Renal cortical epithelial cell (primary cell): ENCODE measurements at places on chromosomes 12 and 14. TPM values are rescaled to one million over a fixed set of nuclear protein-coding genes. Genes with fewer than 3 reads are reported as not detected.

Gene ADAM20
- 0.87 and 2.4 TPM in 2 replicates for total RNA-seq

Gene KICS2
- 6.6 and 7.1 TPM in 2 replicates for total RNA-seq

DNA sequence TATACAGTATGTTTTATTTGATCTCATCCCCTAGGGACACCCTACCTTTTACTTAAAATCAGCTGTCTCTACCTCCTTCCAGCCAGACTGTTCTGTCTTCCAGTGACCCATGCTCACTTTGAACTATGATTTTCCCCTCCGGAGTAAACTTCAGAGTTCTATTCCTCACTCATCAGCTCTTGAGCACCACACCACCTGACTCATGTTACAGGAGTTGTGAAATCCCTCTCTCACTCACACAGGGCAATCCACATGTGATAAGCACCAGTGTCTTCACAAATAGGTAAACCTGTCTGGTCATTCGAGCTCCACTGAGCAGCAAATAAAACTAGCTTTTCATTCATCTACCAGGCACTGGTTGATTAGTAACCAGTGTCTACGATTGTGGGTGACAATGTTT lies 177.3 kb upstream of the BMP4 start:
- DNase-seq = peak; percentile 98

DNA sequence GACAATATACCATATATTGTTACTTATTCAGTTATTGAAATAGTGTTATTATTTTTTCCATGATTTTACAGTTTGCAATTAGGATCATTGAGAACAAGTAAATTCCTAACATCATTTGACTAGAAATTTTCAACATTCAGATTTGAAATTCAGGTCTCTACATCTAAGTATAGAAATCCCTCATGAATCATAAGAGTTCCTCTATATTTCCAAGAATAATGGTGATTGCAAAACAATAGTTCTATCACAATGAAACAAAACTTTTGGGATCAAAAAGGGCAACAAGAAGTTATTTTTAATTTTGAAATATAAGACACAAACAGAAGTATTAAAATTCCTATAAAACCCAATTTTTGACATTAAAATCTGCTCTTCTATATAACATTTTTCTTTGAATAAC lies 10.8 kb downstream of the CLEC1A start:
- no peak for DNase-seq

DNA sequence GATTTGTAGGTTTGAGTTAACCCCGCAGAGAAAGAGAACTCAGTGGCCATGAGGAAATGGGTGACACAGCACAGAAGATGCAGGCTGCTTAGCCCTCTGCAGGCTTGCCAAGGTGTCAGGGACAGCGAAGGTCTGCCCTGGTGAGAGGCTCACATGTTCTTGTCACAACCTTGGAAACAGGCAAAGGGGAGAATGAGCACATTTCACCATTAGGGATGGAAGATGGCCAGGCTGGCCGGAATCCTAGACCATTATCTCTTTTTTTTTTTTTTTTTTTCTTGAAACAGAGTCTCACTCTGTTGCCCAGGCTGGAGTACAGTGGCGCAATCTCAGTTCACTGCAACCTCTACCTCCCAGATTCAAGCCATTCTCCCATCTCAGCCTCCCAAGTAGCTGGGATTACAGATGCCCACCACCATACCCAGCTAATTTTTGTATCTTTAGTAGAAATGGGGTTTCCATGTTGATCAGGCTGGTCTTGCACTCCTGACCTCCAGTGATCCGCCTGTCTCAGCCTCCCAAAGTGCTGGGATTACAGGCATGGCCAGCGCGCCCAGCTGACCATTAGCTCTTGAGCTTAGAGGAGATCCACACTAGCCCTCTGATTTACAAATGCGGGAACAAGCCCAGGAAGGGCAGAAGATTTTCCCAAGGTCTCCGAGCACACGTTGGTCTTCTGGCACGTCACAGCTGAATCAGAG lies 34.6 kb downstream of the LTBP2 start:
- DNase-seq = no peak

DNA sequence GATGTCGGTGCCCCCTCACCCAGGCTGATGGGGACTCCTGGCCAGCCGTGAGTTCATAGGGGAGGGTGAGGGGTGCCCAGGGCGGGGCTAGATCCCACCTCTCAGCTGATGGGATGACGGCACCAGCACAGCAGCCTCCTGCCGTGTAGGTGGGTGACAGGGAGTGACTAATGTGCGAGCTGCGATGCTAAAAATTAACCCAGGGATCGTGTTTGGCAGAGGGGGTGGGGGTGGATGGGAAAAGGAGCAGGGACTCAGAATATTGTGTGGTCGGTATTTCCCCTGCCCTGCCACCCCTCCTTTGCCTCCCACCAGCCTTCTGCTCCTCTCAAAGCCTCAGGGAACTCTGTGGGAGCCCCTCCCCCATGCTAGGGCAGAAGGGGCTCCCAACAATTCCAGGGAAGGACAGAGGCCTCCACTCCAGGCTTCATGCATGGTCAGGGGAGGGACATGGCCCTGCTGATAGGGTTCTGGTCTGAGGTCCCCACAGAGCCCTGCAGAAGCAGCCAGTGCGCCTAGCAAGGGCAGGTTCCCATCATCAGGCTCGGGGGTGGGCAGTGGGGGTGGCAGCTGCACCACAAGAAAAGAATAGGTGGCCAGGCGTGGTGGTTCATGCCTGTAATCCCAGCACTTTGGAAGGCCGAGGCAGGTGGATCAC lies 12.5 kb downstream of the TAMALIN start:
- DNase-seq = peak; percentile 72

GRCh38 chr12:12349711-12350665 lies at the start of gene MANSC1:
Gene MANSC1 (minus strand): TSS chr12:12350242. CDS start chr12:12343314, 6,928 bp downstream.
- peak; percentile 19 for DNase-seq

GRCh38 chr14:72177251-72177650 lies 245.0 kb downstream of the RGS6 start:
- DNase-seq = no peak

Gene SLC22A17
- 1.2 and 33.0 TPM in 2 replicates for total RNA-seq

Gene OR6C2
- total RNA-seq = not detected in 2 replicates

DNA sequence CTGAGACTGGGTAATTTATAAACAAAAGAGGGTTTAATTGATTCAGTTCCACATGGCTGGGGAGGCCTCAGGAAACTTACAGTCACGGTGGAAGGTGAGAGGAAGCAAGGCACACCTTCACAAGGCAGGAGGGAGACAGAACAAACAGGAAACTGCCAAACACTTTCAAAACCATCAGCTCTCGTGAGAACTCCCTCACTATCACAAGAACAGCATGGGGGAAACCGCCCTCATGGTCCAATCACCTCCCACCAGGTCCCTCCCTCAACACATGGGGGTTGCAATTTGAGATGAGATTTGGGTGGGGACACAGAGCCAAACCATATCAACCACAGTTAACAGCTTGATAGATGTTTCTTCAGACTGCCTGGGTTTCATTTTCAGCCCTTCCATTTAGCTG lies 6.2 kb upstream of the GNPNAT1 start:
- DNase-seq = no peak

DNA sequence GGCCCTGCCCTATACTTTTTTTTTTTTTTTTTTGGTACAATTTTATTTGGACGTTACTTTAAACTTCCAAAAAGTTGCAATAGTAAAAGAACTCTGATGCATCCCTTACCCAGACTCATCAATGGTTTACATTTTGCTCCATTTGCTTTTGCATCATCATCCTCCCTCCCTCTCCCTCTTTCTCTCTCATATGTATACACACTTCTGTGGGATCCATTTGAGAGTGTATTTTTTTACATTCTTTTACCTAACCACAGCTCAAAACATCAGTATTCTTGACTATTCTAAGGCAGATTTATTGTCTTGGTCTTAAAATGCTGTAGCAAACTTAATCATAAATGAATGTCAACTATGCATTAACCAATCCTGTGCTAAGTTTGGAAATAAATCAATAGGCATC lies 111.6 kb downstream of the PRICKLE1 start:
- no peak for DNase-seq

Gene CISTR
- total RNA-seq = not detected in 2 replicates

Gene YAF2
- 21.2 and 25.9 TPM in 2 replicates for total RNA-seq

DNA sequence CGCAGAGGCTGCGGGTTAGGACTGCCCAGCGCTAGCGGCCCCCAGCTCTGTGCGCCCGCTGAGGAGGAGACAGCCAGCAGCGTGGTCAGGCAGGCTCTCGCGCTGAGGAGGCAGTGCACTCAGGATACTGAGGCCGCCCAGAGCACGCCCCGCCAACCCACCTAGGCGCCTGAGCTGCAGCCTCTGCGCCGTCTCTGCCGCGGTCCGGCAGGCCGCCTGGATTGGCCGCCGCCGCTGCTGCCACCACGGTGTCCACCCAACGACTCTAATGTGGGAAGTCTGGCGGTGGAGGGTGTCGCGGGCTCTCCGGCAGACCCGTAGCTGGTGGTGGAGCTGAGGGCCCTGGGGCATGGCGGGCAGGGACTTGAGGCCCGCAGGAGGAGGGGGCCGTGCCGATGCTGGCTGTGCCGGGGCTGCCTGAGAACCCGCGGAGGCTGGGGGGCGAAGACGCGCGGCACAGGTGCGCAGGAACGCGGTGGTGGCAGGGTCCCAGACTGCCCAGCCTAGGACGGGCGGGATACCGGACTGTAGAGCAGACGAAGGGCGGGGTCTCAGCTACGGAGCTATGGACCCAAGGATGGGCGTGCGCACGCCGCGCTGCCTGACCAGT lies 69.9 kb downstream of the ASCL4 start:
- DNase-seq = no peak

DNA sequence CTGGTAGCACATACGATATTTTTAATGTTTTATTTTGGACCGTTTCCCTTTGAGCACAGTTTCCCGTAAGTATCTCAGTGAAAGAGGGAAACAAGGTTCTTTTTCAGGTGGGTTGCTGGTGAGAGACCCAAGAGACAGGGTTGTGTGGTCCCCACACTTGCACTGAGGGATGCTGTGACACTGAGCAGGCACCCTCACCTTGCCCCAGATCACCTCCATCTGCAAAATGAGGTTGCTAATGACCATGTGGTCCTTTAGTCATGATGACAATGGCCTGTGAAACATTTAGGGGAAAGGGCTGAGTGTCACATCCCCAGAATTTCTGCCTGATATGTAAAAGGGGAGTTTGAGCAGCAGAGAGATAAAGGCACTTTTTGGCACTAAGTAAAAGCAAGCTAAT lies 4.3 kb downstream of the CCND2 start:
- DNase-seq = no peak

Gene ACOT6
- total RNA-seq = not detected in 2 replicates

DNA sequence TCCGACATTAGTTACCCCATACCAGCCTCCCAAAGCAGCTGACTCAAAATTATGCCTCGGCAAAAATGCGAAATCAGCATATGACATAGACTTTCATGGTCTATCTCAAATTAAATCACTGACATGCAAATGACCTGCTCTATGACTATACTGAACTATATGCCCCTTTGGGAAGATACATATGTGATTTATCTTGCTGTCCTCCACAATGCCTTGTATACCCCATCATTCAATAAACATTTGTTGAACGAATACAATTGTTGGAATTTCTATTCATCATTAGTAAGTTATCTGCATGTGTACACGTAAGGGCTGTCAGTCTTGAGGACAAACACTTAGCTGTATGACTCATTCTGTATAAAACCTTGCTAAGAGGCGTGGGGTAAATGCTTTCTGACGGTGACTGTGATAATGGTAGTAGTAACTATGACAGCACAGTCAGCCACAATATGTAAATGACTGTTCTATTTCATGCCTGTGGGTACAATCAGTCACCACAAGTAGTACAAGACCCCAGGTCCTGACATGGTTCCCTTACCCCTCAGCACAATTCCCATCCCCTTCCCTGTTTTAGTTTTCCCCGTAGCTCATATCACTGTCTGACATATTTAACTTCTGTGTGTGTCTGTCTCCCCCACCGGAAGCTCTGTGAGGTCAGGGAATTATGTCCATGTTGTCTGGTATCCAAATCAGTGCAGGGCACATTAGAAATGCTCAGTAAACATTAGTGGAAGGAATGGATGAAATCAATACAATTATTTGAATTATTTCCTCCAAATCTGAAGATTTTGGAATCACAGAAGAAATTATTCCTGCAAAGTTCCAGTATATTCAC lies 42.8 kb downstream of the STXBP6 start:
- peak; percentile 92 for DNase-seq

DNA sequence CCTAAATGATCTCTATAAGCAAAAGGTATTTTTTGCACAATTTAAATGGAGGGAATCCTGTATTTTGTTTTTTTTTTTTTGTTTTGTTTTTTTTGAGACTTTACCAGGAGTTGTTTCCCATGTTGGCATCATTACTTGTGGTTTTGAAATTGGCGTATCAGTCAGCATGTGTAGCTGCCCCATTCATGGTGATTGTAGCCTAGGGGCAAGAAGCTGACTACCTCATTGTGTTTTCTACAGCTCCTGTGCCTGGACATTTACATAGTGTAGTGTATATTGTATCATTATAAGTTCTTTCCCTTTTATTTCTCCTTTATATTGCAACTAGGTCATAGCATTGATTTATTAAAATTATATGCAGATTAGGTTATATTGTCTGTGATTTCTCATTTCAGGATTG lies 24.5 kb downstream of the SAMD4A start:
- peak; percentile 88 for DNase-seq

GRCh38 chr14:104844306-104845032 lies 20.6 kb upstream of the CEP170B start:
- DNase-seq = no peak

GRCh38 chr14:20458031-20458789 lies 3.0 kb downstream of the PIP4P1 start:
- DNase-seq = no peak

GRCh38 chr12:120358412-120359100 lies 10.4 kb downstream of the MSI1 start:
- no peak for DNase-seq

Gene RFX4
- not detected in 2 replicates for total RNA-seq

- DNase-seq = no peak
Observed at GRCh38 chr12:49863946-49864797, 21.3 kb upstream of the BCDIN3D start.

Gene MYF5
- total RNA-seq = 0.35 TPM in 1 of 2 replicates, not detected in the other

GRCh38 chr12:89200217-89200616 lies 152.1 kb downstream of the DUSP6 start:
- DNase-seq = no peak

DNA sequence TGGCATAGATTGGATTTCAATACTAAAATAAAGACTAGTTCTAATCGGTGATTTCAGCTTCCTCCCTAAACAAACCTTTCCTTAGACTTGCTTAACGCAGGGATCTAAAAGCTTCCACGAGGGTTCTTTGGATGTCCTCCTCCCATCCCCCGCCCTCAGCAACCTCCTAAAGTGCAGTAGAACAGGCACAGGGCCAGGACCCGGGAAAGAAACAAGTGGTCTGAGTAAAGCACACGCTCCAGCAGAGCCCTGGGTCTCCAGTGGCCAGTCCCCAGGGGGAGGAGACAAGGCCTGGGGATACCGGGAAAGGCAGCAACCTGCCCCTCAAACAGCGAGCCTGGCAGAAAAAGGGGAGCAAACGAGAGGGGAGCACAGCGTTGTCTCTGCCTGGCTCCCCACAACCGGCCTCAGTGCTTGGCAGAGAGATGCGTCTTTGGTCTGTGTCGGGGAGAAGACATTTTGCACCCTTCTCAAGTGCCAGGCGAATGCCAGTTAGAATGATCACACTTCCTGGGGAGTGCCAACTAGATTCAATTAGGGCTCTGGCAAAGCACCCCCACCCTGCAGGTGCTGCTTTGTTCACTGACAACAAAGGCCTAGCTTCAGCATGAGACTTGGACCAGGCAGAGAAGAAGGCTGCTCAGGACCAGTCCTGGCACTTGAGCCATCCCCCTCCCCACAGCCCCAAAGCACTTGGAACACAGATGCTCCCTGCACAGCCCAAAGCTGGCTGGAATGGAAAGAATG lies 17.1 kb upstream of the SLC6A12 start:
- DNase-seq = no peak

- DNase-seq = no peak
Observed at GRCh38 chr12:15035185-15035584, 62.3 kb downstream of the PDE6H start.

Gene LBHD2
- not detected in 2 replicates for total RNA-seq
